ENCODE measurements at places on chromosomes 7 and 10.

DNA sequence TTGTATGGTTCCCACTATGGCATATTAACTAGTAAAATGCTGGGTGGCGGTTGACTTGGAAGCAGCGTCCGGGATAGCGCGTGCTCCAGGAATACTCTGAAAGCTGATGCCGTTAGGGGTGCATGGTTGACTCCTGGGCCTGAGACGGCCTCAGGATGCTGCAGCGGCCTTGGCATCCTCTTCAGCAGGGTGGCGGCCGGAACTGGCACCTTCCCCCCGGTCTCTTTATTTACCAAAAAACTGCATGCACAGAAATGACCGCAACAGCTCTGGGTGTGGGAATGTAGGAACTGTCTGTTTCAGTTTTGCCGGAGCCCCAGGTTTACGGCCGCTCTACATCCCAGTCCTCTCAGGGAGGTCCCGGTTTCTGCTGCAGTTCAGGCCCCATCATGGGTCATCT is 28.8 kb downstream of the PFKP start:
- H3K4me3 ChIP-seq, result peak overlapping the region; percentile 57
- peak overlapping the region; percentile 99 for H3K27ac ChIP-seq
- peak; percentile 46 for DNase-seq
- no peaks in the 10 kb centered on the region for H3K27me3 ChIP-seq

DNA sequence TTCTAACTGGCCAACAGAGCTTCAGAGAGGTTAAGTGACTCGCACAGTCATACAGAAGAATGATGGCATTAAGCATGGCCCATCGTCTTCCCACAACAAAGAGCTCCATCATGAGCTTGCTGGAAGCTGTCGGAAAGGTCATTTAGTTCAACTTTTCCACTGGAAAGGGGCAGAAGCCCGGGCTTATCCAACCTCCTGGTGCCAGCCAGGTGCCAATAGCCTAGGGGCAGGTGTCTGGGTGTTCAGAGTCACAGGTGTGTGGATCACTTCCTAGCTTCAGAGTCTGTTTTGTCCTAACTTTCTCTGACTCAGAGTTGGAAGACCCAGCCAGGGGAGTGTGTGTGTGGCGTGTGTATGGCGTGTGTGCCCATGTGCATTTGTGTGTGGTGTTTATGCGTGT is 1.3 kb upstream of the TRPV6 start:
- H3K27me3 ChIP-seq, result peaks cover 5% of the 10 kb centered on the region
- no peak overlapping the region for H3K4me3 ChIP-seq
- no peak for DNase-seq
- H3K4me1 ChIP-seq, result no peaks in the 10 kb centered on the region
- no peaks in the 10 kb centered on the region for H3K36me3 ChIP-seq

DNA sequence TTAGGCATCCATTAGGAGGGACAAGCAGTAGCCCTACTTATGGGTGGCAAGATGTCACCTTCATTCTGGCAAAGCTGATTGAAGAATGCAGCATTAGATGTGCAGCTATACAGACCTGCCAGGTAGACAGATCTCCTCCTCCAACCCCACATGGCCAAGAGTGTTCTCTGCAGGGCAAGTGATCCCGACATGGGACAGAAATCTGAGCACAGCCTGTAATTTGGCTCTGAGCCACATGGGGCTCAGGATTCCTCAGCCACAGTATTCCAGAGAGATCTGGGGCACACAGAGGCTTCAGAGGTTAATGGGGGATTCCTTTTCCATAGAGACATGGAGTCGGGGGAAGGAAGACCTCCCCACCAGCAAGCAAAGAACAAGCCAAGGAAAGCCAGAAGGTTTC is 58.7 kb upstream of the GDF10 start:
- no peak overlapping the region for H3K27ac ChIP-seq
- H3K4me1 ChIP-seq, result no peaks in the 10 kb centered on the region
- no peak overlapping the region for H3K4me3 ChIP-seq
- no peaks in the 10 kb centered on the region for H3K36me3 ChIP-seq
- H3K27me3 ChIP-seq, result peaks cover 4% of the 10 kb centered on the region

DNA sequence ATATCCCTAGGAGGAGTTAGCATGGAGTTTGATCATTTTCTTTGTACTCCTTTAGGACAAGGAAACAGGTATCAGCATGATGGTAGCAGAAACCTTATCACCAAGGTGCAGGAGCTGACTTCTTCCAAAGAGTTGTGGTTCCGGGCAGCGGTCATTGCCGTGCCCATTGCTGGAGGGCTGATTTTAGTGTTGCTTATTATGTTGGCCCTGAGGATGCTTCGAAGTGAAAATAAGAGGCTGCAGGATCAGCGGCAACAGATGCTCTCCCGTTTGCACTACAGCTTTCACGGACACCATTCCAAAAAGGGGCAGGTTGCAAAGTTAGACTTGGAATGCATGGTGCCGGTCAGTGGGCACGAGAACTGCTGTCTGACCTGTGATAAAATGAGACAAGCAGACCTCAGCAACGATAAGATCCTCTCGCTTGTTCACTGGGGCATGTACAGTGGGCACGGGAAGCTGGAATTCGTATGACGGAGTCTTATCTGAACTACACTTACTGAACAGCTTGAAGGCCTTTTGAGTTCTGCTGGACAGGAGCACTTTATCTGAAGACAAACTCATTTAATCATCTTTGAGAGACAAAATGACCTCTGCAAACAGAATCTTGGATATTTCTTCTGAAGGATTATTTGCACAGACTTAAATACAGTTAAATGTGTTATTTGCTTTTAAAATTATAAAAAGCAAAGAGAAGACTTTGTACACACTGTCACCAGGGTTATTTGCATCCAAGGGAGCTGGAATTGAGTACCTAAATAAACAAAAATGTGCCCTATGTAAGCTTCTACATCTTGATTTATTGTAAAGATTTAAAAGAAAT is 4.8 kb downstream of the BAMBI start:
- no peaks in the 10 kb centered on the region for H3K4me1 ChIP-seq
- H3K27ac ChIP-seq, result no peak overlapping the region
- DNase-seq, result no peak
- no peak overlapping the region for H3K4me3 ChIP-seq

GRCh38 chr10:88927416-88927690 is 25.2 kb downstream of the ACTA2 start:
- DNase-seq, result no peak
- peaks cover 25% of the 10 kb centered on the region for H3K4me1 ChIP-seq
- H3K36me3 ChIP-seq, result peaks cover 7% of the 10 kb centered on the region
- H3K27me3 ChIP-seq, result no peaks in the 10 kb centered on the region

- H3K27me3 ChIP-seq, result no peaks in the 10 kb centered on the region
- no peaks in the 10 kb centered on the region for H3K36me3 ChIP-seq
- DNase-seq, result no peak
- no peak overlapping the region for H3K4me3 ChIP-seq
- no peak overlapping the region for H3K27ac ChIP-seq
Observed at GRCh38 chr10:75546004-75546403, 114.6 kb downstream of the LRMDA start.

DNA sequence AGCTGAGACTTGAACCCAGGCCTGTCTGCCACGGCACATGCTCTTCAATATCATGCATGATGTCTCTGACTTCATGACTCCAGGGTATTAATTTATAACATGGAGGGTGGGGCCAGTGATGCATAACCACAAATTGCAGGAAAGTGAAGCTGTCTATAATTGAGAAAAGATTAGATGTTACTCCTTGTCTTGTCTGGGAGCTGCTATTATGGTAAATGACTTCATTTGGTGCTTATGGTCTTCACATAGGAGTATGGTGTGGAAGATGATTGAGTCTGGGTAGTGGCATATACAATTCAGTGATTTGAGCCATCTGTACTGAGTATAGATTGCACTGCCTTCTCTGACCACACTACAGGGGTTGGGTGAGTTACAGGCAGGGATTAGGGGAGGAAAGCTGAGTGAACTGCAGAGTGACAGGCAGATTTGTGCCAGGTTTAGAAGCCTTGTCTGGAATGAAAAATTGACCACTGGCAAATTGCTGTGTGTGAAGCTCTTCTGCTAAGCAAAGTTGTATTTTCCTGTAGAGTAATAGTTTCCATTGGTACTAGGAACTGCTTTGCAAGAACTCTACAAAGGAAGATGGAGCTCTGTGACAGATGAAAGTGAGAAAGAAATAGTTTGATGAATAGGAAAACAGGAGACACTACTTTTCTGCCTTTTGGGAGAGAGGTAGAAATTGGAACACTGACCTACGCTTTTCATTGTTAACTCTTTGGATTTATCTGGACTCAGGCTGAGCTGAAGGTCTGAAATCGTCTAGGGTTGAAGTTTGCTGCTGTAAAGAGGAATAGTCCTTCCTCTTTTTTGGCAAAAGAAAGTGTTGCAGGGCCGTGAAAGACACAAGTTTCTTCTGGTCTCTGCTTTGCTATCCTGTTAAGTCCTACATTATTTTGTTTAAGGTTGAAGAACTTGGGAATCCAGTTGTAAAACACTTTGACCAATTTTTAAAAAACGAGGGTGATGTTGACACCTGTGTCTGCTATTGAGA is 2.7 kb downstream of the SND1 start:
- H3K36me3 ChIP-seq, result 0 out of 2 replicates have a peak, but pooled peaks cover 5% of the 10 kb centered on the region
- no peaks in the 10 kb centered on the region for H3K27me3 ChIP-seq
- peaks cover 26% of the 10 kb centered on the region for H3K4me1 ChIP-seq
- H3K27ac ChIP-seq, result peak overlapping the region; percentile 3
